Vagina (tissue), 2 donors: ENCODE measurements at places on chromosomes 5 and 9.
A peak's percentile ranks its signal among the peaks of the same experiment; 100 is the strongest.

GRCh38 chr5:135694012-135694411 is 115.2 kb upstream of the CXCL14 start:
- DNase-seq: peak; percentile 44

GRCh38 chr9:132983491-132984201 is 5.2 kb downstream of the GFI1B start:
- no peak for DNase-seq

DNA sequence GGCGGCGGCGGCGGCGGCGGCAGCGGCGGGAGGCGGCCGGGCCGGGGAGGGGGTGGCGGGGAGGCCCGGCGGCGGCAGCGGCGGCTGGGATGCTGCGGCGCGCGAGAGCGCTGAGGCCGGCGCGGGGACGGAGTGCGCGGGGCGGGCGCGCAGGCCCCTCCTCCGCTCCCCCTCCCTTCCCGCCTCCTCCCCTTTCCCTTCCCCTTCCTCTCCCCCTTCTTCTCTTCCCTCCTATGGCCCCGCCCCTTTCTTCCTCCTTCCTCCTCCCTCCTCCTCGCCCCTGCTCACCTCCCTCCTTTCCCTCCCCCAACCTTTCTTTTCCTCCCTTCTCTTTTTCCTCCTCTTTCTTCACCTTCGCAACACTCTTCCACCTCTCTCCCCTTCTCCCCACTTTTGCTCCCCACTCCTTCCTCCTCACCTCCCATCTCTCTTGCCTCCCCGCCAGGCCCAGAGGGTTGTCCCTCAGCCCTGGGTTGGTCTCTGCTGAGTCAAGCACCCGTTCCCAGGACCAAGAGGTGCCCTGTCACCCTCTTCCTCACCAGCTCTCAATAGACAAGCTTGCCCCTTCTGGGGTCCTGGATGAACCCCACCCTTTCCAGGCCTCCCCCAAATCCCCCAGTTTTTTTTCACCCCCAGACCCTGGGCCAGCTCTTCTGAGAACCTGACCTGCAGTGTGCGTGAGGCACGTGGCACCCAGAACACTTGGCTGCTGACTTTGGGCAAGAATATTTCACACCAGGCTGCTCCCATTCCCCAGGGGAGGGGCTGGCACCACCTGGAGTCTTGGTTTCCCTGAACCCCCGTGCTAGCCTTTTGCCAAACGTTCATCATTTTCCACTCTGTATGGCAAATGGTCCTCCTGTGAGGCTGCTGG is at the start of gene SEMA4D:
SEMA4D (minus strand) TSS at position 136 of the 874 bp plus-strand sequence. CDS start 92,657 bp downstream, outside the sequence.
- no peak for DNase-seq

DNA sequence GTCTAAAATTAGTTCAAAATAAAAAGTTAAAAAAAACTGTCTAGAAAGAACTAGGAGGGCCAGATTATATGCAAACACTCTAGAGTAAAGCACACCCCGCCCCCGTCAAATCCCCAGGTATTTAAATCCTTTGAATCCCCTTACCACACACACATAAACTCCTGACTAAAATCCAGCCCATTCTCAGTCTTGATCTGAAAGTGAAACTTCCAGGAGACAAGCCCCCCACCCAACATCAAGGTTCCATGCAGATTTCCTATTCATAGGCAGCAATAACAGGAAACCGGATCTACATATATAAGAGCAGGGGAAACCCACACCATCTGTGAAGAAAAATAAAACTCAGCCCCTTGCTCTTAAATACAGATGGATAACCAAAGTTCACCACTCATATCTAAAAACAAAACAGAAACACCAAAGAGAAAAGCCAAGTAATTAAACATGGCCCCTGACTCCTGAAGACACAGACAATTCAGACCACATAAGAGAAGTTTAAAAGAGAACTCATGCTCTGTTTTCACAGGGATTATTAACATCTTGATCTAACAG is 42.3 kb downstream of the MARCHF3 start:
- DNase-seq: no peak

- DNase-seq: no peak
These were observed 28.1 kb downstream of the CDH18 start for GRCh38 chr5:19959830-19960384.

DNA sequence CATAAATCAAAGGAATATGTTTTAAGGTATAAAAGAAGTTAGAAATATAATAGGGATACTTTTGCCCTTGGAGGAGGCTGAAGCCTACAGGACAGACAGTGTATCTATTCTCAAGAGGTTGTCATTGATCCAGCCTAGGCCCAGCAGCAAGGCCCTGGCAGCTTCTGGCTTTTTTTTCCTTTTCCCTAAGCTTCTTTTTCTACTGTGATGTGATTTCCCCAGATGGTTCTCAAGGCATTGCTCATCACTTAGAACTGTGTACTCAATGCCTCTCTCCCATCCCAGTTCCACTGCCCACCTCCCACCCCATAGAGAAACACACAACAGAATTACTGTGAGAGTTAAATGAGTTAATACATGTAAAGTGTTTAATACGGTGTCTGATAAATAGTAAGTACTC is 88.6 kb downstream of the SLC44A1 start:
- DNase-seq: no peak

GRCh38 chr9:94779693-94780290 is 53.3 kb downstream of the AOPEP start:
- no peak for DNase-seq
